Hypothalamus (tissue), 51 donors: ENCODE measurements at places on chromosomes 3 and 15.
A peak's percentile ranks its signal among the peaks of the same experiment; 100 is the strongest.

- DNase-seq: no peak
Observed at GRCh38 chr15:41018534-41018933, 65.3 kb downstream of the CHAC1 start.

GRCh38 chr15:78203346-78204225 is 30.8 kb downstream of the ACSBG1 start:
- peak; percentile 36 for DNase-seq

- no peak for DNase-seq
Observed at GRCh38 chr3:186109897-186110803, 1.3 kb upstream of the ETV5 start.

DNA sequence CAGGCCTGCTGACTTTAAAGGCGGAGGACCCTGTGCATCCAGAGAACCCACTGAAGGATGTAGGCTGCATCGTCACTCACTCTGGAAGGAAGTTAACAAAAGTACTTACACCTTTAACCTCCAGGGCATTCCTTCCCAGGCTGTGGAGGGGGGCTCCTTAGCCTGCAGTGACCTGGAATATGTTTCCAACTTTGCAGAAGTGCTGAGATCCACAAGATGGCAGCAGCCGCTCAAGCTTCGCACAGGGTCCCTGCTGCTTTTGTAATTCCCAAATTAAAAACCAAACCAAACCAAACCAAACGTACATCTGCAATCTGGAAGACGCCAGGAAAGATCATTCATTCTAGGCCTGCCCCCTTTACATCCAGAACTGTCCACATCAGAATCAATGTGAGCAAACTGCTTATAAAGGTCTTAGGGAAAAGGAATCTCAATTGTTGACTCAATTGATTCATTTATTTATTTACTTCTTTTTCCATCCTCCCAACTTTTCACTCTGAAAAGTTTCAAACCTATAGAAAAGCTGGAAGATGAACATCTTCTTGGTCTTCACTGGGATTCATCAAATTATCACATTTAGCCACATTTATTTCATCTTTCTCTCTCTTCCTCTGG is 70.5 kb upstream of the KLHL25 start:
- DNase-seq: peak; percentile 51

GRCh38 chr3:138078901-138079344 is 36.5 kb downstream of the DZIP1L start:
- no peak for DNase-seq

- no peak for DNase-seq
Observed at GRCh38 chr3:4565809-4566501, 72.8 kb downstream of the ITPR1 start.

DNA sequence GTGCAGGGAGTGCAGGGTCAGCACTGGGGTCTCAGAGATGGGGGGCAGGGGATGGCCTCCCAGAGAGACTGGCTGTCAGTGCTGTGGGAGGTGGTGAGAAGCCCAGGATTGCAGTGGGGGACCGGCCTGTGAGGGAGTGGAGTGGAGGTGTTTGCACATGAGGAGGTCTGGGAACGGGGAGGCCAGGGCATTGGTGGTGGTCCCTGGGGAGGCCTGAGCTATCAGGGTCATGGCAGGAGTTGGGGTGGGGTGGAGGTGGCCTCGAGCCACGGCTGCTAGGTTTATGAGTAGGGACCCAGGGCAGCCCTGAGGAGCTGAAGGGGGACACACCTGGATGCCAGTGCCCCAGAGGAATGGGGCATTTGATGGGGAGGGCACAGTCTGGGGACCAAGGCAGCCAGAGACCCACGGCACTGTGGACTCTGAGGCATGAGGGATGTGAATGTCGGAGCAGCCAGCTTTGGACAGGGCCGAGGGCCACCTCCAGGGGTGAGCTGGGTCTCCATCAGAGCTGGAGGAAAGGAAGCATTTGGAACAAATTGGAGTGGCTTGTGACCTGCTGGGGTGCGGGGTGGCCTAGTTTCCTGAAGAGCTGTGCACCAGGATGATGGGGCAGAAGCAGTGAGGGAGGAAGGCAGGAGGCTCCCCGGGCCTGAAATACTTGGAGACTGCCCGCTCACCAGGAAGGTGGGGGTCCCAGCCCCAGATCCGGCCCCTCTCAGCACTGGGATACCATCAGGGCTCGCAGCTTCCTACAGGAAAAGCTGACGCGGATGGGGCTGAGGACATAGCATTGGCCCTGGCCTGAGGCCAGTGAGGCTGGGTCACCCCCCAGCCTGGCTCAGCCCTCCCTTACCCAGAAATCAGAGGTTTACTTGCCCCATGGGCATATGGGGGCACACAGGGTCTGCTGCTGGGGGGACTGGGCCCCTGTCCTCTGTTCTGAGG is 9.5 kb upstream of the CSPG4 start:
- DNase-seq: no peak

- DNase-seq: no peak
Observed at GRCh38 chr15:74201710-74202420, 722 bp downstream of the STRA6 start.

- no peak for DNase-seq
Observed at GRCh38 chr3:72482589-72483321, 365.5 kb downstream of the SHQ1 start.

DNA sequence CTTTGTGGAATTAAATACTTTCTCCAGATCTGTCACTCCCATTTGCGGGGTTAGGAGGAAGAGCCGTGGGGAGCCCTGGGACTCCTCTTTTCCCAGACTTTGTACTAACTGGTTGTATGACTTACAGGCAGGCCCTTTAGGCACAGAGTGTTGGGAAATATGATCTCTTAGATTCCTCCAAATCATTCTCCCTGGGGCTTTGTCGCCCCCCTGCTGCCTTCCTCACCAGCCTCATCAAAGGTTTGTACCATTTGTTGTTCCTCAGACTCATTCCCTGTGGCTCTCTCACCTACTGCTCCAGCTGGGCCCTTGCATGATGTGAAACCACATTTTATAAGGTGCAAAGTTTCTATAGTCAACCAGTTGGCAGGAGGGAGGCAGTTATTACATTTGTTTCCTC is 56.4 kb downstream of the CRYGS start:
- no peak for DNase-seq

DNA sequence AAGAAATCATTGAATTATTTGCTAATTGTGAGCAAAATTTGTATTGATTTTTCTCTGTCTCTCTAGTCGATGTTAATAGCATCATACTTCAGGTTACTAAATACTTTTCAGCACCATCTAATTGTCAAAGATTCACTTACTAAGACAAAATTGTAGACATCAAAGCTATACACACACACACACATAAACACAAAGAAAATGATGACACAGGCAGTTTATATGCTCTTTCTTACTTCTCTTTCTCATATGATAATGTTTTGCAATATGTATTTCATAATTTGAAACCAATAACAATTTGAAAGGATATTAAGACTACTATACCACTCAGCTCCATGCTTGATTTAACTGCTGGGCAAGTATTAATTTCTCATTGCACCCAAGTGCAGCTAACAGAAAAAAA is 406.2 kb downstream of the ROBO2 start:
- no peak for DNase-seq
